Pancreas (tissue), 10 donors: ENCODE measurements at places on chromosomes 5 and 9. TPM values are rescaled to one million over a fixed set of nuclear protein-coding genes. Genes with fewer than 3 reads are reported as not detected.

Gene C9orf153
- polyA plus RNA-seq = 0.42 TPM

Gene C9orf72
- polyA plus RNA-seq = 5.3 TPM

Gene IFNA13
- not detected for polyA plus RNA-seq

Gene PCDHGB4
- polyA plus RNA-seq = 0.65 TPM

Gene IL13
- not detected for polyA plus RNA-seq

Gene SERF1A
- 3.2 TPM for polyA plus RNA-seq

Gene TLR4
- 0.68 TPM for polyA plus RNA-seq

Gene THG1L
- polyA plus RNA-seq = 6.0 TPM

Gene RLN2
- 0.27 TPM for polyA plus RNA-seq
